ENCODE measurements at places on chromosomes 1 and 21.

DNA sequence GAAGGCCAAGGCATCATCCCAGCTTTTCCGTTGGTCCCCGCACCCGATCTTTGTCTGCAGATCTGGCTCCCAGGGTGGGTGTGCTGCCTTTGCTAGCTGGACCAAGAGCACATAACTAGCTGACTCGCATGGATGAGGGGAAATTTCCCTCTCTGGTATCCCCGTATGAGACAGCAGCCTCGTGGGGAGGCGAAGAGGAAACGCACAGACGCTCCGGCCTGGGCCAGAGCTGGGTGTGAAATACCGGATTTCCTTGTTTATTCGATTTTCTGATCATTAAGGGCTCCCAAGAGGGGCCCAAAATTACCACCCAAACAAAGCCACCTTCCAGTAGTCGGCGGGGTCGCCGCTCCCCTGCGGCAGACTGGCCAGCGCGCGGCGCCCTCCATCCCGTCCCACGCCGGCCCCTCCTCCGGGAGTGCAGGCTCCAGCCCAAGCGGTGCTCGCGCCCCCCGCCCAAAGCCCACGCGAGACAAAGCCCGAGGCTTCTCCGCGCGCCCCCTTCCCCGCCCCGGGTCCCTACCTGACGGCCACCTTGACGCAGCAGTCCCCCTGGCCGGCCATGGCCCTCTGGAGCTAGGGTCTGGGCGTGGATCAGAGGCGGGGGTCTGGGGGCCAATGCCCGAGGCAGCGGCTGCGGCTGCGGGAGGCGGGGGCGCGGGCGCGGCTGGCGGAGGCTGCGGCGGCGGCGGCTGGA is 546 bp downstream of the KIF21B start:
- peak; percentile 47 for DNase-seq

DNA sequence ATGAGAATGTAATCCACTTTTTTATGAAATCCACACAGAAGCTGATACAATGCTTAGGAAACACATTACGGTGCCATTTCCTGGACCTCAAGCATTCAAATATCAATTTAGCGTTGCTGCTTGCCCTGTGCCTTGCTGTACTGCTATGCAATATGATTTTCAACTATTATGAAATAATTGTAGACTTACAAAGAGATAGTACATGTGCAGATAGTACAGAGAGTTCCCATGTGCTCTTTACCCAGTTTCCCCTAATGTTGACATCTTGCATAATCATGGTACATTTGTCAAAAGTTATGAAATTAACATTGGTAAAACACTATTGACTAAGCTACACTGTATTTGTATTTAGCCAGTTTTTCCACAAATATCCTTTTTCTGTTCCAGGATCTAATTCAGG is 37.7 kb upstream of the PTBP2 start:
- DNase-seq = no peak

DNA sequence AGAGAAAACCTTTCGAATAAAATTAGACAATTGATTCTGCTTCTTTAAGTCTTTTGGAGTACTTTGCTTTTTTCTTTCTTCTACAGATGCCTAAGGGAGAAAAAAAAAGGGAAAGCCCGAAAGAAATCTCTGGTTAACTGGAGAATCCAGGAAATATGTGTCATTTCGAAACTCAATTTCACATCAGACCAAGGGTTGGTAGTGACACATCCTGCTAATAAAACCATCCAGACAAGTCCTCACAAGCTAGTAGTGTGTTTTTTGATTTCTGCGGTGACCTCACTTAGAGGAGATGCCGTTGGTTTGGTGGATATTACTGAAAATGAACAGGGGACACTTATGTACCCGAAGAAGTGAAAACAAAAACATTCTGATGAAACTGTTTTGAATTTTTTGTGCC is 726.5 kb upstream of the ADAMTS5 start:
- no peak for DNase-seq

GRCh38 chr1:156828400-156829124 is 11.9 kb upstream of the SH2D2A start:
- DNase-seq = no peak

DNA sequence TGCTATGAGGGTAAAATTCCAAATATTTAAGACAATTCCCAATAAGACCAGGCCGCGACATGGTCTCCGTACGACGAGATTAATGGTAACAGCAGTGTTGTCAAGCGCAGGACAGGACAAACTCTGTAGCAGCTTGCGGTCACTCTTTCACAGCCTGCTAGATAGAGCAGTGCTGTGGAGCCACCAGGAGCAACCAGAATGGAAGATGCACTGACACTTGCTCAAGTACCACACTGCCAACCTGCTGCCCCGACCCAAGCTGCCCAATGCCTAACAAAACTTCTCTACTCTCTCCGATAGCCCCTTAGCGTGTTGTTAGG is 636 bp downstream of the WARS2 start:
- DNase-seq = no peak

DNA sequence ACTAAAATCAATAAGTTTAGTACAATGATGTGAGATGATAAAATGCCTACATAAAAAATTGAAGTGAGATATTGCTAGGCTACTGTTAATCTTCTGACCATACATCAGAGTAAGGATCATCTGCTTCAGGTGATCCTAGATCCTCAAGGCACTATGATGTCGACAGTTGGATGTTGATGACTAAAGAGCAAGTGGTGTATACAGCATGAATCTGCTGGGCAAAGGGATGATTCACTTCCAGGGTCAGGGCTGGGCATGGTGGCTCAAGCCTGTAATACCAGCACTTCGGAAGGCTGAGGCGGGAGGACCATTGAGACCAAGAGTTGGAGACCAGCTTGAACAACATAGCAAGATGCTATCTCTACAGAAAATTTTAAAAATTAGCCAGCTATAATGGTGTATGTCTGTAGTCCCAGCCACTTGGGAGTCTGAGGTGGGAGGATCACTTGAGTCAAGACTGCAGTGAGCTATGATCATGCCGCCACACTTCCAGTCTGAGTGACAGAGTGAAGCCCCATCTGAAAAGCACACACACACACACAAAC is 24.6 kb downstream of the NUF2 start:
- DNase-seq = no peak

GRCh38 chr21:45128613-45129188 is 54.3 kb downstream of the ADARB1 start:
- peak; percentile 77 for DNase-seq

DNA sequence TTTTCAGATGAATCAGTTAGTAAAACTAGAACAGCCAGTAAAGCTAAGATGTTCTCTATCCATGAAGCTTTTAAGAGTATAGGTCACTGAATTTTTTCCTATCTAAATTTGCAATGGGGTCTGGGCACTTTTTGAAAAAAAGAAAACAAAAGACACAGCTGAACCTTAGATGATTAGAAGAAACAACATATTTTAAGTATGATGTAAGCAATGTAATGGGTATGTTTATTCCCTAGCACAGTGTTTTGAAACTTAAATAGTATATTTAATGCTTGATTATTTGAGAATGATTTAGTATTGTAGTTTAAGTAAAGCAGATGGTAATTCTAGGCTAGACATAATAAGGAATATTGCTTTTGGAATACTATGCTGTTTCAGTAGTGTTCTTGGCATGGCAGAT is 36.2 kb downstream of the KCTD3 start:
- DNase-seq = no peak

GRCh38 chr1:165644064-165644735 is 13.2 kb downstream of the MGST3 start:
- no peak for DNase-seq

DNA sequence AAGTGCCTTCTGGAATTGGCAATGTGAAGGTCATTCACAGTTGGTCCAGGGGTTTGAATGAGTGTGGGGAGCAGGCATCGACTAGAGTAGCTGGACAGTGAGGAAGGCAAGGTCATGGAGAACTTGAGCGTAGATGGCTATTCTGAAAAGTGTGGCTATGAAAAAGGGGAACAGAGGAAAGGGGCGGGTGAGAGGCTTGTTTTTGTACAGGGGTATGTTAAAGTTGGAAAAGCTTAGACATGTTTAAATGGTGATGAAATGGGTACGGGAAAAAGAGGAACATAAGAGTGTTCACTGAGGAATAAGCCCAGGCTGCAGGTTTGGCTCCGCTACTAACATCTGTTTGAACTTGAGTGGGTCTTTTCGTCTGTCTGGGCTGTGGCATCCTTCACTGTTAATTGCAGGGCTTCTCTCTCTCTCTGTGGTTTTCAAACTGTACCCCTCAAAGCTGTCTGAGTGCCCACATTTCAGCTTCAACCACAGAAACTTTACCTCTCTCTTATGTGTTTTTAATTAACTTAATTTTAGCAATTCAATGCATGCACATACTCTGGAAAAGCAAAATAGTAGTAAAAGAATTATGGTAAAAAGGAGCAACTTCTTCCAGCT is 70.8 kb upstream of the COA6 start:
- DNase-seq = no peak

GRCh38 chr1:51487628-51488027 is 31.4 kb downstream of the EPS15 start:
- no peak for DNase-seq

DNA sequence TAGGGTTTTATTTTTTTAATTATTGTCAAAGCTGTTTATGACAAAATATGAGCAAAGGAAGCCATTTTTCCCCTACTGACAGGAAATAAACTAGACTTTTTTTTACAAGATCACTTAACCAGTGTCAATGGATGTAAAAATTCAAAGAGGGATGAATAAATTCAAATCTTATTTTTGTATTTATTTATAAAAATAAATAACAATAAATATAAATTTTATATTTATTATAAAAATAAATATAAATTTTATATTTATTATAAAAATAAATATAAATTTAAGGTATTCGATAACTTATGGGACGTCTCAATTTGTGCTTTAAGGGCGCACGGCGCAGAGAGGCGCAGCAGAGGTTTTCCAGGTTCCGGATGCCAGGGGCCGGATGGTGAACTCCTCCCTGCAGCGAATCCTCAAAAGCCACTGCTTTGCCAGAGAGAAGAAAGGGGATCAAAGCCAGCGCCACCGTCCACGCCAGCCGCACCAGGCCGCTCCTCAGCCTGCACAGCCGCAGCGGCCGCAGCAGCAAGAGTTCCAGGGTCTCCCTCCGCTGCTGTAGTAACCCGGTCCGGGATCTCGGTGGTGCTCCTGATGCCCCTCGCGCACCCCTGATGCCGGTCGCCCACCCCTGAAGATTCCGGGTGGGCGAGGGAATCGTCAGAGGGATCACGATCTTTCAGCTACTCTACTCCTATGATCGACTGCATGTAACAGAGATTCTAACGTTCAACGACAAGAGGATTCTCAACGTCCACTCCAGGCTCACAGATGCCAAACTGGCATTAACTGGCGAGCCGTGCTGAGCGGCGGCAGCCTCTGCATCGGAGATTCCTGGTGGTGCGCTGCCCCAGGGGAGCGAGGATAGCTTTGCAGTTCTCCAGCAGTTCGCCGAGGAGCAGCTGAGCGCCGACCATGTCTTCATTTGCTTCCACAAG is 28.5 kb upstream of the RLF start:
- peak; percentile 7 for DNase-seq

DNA sequence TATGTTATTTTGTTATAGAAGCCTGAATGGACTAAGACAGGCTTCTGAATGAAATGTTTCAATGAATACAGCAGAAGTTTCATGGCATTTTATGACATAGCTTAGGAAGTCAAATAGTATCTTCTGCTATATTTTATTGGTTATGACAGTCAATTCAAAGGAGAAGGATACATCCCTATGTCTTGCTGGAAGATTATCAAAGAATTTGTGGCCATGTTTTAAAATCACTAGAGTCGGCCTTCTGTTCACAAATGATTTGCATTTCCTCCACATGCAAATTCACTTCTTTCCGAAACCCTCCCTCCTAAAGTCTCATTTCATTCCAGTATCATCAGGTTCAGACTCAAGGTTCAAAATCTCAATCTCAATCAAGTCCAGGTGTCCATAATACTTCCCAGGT is 679.2 kb upstream of the ADAMTS5 start:
- no peak for DNase-seq

- DNase-seq = no peak
Observed at GRCh38 chr1:43604192-43604591, 45.8 kb upstream of the KDM4A start.

- DNase-seq = no peak
Observed at GRCh38 chr1:34828611-34829010, 30.9 kb downstream of the SMIM12 start.

DNA sequence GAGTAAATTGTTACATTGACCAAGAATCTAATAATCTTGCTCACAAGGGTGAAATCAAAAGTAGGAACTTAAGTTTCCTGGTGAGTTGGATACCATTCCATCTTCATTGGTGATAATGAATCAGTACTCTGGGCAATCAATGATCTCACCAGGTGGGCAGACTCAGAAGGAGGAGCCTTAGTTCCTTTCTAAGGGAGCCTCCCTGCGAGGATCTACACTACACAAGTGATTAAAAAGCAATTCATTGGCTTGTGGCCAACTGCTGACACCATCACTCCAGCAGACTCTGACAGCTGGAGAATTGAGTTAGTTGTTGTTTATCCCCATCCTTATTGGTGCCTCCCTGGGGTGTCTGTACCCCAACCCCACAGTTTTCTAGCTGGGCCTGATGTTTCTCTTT is 84.1 kb upstream of the VANGL1 start:
- no peak for DNase-seq

- DNase-seq = no peak
Observed at GRCh38 chr21:36250423-36251075, 69.4 kb upstream of the MORC3 start.

DNA sequence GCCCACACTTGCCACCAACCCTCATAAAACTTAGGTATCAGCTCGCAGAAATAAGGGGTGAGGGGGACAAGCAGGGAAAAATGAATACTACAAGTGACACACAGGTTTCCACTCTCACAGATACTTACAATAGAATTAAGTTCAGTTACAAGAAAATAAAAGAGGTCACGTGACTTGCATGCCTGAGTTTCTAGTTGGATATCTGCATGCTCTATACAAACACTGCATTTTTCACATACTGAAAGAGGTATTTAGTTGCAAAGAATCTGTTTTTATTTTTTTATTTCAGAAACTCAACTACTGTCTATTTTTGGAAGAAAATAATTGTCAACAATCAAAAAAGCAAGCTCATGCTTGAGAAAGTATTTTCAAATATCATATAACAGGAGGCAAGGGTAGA is 43.5 kb downstream of the DPYD start:
- no peak for DNase-seq

DNA sequence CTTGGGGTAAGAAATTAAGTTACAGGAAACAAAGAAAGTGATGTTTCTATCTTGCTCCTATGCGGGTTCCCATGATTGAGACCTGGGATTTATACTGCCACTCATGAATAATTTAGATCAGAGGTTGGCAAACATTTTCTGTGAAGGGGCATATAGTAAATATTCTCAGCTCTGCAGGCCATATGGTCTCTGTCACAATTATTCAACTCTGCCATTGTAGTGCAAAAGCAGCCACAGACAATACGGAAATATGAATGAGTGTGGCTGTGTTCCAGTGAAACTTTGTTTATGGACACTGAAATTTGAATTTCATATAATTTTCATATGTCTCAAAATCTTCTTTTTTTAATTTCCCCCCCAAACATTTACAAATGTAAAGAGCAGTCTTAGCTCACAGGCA is 127.2 kb downstream of the FOXD2 start:
- no peak for DNase-seq
